Stimulated activated CD8-positive, alpha-beta memory T cell treated with anti-CD3 and anti-CD28 coated beads, Interleukin-15, amount 100 ng/mL, for 1 hour (primary cell): ENCODE measurements at places on chromosomes 5 and 9.

- no peak for DNase-seq
These were observed 762.8 kb upstream of the GRAMD2B start for GRCh38 chr5:125660231-125660895.

- DNase-seq: no peak
These were observed 185.4 kb downstream of the SH3GL2 start for GRCh38 chr9:17764306-17764705.

GRCh38 chr9:111922324-111923013, 25.9 kb downstream of the UGCG start:
- no peak for DNase-seq

DNA sequence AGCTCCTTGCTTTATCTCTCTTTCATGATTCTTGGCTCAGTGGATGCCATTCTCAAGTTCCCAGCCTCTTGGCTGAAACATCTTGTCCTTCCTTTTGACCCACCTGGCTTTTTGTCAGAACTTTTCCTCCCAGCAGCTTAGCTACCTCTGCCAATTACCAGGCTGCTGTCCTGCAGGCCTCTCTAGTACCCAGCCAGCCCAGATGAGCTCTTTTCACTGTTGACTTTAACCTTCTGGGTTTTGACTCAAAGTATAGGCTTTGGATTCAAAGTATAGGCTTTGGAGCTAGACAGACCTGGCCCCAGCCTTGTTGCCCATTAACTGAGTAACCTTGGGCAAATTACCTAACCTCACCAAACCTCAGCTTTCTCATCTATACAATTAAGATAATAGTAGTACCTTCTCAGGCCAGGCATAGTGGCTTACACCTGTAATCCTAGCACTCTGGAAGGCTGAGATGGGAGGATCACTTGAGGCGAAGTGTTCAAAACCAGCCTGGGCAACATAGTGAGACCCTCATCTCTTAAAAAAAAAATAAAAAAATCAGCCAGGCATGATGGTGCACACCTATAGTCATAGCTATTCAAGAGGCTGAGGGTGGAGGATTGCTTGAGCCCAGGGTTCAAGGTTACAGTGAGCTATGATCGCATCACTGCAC, 6.6 kb upstream of the TMEFF1 start:
- DNase-seq: no peak

DNA sequence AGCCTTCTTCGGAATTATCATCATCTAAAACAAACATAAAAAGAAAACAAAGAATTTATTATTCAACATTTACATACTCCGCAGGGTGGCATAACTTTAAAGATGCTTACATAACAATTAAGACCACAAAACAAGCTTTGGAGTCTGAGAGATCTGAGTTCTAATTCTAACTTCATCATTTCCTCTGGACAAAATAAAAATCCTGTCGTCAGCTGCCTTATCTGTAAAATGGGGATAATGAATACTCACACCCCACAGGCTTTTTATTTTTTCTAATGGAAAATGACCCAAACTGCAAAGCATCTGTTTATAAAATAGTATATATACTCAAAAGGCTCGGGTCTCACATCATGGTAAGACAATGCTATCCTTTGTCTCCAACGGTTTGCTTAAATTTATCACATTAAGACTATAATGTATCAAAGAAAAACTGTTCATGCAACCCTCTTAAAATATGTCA, 4.3 kb downstream of the ARRDC3 start:
- DNase-seq: no peak

- DNase-seq: no peak
These were observed 24.5 kb downstream of the LHFPL2 start for GRCh38 chr5:78624011-78624541.

GRCh38 chr5:169050146-169050571, 250.8 kb downstream of the SLIT3 start:
- no peak for DNase-seq

DNA sequence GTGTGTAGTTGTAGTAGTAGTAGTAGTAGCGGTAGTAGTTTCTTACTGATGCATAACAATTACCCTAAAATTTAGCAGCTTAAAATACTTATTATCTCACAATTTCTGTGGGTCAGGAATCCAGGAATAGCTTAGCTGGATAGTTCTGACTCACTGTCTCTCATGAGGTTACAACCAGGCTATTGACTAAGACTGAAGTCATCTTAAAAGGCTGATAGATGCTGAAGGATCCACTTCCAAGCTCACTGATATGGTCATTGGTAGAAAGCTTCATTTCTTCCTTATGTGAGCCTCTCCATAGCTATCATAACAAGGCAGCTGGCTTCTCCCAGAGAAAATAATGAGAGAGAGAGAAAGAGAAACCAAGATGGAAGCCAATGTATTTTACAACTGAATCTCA, 147.5 kb upstream of the FBXL17 start:
- DNase-seq: no peak

GRCh38 chr5:103901885-103902284, 339.3 kb upstream of the NUDT12 start:
- DNase-seq: no peak

DNA sequence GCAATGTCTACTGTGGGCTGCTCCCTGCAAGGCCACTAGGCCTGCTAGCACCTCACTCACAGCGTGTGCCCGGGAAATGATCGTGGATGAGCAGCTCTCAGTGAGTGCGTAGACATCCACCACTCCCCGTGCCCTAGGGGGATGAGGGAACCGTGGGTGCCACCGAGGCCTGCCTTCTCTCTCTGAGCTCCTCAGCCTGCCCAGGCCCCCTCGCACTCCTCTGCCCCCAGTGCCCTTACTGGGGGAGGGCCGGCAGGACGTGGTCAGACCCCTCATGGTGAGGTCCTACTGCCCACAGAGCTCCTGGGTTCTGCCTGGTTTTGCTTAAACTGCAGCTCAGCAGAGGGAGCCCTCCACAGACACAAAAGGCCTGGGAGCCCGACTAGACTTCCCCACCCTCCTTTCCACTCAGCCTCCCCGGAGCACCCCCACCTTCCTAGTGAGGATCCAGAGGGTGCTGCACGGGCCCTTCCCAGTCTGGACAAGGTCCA, 220.0 kb downstream of the CACNA1B start:
- no peak for DNase-seq

DNA sequence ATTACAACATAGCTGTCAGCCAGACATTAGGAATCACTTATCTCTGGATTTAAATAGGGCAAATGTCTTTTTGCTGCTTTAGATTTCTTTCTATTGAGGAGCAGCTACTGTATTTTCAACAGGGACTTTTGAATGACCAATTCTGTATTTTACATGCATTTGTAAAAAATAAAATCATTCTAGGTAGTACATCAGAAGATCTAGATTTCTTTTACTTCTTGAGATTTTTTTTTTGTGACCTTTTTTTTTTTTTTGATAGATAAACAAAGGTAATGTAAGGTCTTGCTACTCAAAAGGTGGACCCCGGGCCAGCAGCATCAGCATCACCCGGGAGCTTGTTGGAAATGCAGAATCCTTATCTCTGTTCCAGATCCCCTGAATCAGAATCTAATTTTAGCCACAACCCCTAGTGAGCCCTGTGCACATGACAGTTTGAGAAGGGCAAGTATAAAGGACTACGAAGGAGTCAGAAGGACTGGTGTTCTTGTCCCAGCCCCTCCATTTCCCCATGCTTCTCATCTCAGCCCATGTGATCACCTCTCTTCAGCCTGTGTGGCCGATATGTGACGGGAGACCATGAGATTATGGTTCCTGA, 37.7 kb upstream of the CKMT2 start:
- DNase-seq: no peak

GRCh38 chr5:40106847-40107246, 572.9 kb upstream of the PTGER4 start:
- no peak for DNase-seq

GRCh38 chr9:29297592-29297991, 1724.3 kb upstream of the C9orf72 start:
- no peak for DNase-seq

GRCh38 chr9:90365666-90366065, 277.0 kb downstream of the DIRAS2 start:
- DNase-seq: no peak

DNA sequence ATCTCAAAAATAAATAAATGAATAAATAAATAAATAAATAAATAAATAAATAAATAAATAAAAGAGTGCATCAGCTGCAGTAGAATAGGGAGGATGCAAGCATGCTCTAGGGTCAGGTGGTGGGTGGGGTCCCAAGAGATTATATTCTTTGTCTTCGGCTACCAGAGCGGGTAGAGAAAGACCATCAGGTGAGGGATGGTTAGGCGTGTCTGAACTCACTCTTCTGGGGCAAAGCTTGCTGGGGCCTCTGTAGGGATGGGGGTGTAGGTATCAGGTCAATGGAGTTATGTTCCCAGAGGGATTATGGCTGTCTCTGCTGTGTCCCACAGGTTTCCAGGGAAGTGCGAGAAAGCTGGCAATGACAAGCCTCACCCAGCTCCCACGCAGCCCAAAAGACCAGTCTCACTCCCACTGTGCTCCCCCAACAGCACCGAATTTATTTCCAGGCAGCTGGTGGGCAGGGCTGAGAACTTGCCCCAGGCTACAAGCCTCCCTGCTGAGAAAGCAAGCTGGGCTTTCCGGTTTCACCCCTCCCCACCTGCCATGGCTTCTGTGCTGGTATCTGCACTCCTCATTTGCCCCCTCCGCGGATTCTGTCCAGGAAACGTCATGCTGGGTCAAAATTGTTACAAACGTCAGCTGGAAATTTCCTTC, 180.8 kb downstream of the LURAP1L start:
- DNase-seq: no peak

- no peak for DNase-seq
These were observed 80.7 kb downstream of the DRD1 start for GRCh38 chr5:175363300-175363699.

DNA sequence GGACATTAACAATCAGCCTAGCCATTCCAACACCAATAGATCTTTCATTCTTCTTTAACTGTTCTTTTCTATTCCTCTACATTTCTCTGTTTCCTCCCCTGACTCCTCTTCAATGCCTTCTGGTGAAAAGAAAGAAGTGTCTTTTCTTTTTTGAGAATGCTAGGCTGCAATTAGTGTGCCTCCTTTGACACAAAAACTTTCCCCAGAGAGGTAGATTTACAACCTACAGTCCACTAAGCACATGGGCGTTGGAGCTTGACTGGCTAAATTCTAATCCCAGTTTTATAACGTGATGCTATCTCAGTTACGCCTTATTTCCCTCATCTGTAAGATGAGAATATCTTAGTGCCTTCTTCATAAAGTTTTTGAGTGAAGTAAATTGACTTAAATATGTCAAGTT, 16.9 kb upstream of the ANKRD55 start:
- DNase-seq: no peak

GRCh38 chr5:149448831-149449714, 70.0 kb upstream of the IL17B start:
- DNase-seq: no peak

GRCh38 chr9:36488389-36488756, 84.3 kb upstream of the MELK start:
- no peak for DNase-seq

DNA sequence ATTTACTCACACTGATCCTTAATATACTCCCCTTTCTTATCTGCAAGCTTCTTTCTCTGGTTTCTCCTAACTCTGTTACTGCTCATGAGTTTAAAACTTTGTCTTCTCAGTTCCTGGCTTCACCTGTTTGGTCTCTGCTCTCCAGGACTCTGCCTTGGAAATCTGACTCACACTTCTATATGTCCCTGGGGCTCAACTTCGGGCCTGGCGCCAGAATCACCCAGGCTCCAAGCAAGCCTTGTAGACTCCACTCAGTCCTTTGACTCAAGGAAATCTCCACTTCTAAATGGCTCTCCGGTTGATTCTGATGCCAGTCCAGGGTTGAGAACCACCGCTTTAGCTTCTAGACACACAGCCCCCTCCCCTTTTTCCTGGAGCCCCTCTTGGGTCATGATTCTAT, 57.8 kb downstream of the TMC1 start:
- DNase-seq: no peak

GRCh38 chr5:6729386-6730310, 16.4 kb downstream of the TENT4A start:
- no peak for DNase-seq

DNA sequence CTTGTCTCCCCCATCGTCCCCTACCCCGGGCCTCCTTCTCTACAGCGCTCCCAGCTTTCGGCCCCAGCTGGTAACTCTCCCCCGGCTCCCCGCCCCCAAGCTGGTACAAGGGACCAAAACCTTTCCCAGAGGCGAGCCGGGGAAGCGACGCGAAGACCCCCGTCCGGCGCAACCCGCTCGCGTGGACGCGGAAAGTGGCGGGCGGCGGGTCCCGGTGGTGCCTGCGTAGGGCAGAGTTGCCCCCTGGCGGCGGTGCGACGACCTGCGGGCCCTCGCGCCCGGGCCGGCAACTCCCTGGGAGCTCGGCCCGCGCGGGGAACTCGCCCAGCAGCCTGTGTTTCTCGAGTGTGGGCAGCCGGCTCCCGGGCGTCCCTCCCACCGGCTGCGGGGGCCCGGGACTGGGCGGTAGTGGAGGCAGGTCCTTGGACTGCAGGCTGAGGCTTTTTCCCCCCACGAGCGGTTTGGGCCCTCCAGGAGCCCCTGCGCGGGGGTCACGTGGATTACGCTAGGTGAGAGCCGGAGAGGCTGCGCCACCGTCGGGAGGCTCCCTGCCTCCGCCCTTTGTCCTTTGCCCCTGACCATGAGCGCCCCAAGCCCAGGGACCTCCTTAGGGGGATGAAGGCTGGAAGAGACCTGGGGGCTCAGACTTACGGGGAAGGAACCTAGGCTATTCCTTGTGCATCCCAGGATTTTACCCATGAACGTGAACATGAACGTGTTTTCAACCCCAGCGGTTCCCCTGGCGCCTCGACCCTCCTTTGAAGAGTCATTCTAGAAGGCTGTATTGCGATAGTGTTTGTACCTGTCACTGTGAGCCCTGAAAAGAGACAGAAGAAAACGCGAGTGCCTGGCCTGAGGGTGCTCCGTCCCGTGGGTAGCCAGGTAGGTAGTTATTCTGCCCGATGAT, 2.9 kb upstream of the FOXD1 start:
- peak; percentile 34 for DNase-seq

DNA sequence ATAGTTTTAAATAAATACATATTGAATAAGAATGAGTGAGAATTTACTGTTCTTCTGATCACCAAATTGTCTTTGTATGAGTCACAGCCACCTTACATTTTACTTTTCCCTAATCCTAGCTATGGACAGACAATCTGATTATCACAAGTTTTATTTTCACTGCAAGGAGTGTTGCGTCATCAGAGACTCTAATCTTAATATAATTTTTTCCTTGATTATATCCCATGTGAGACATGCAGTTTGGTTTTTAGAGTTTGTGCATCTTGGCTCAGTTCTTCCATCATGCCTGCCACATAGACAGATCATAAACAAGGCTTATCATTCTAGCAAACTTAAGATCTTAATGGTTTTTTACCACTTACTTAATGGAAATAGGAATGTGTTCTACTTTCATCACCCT, 478.5 kb upstream of the CDH18 start:
- DNase-seq: no peak

GRCh38 chr9:4922730-4923129, 62.3 kb upstream of the JAK2 start:
- DNase-seq: no peak

GRCh38 chr9:69319324-69320025, 5.5 kb upstream of the ENTREP1 start:
- DNase-seq: no peak

GRCh38 chr5:140996060-140996459, 29.8 kb downstream of the PCDHAC2 start:
- DNase-seq: no peak

- DNase-seq: no peak
These were observed 4.3 kb downstream of the SMIM3 start for GRCh38 chr5:150782850-150783249.

- no peak for DNase-seq
These were observed 33.2 kb downstream of the TTLL11 start for GRCh38 chr9:122059955-122060324.
